ENCODE measurements at places on chromosomes 7 and 10.

GRCh38 chr7:151585744-151586393 lies 66.2 kb upstream of the RHEB start:
- no peak for DNase-seq

DNA sequence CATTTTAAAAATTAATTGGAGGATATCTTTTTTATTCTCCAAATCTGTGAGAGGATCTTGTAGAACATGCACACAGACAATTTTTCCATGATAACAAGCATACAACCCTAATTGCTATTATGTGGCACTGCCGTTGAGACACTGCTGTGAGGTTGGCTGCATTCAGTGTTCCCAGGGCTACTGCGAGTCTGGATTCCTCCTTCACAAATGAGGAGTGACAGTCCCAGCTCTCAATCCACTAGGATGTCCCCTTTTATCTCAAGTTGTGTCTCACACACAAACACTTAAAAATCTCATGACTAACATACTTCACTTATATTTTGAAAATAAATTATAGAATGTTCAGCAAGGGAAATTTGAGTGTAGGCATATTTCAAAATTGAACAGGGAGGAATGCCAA lies 14.1 kb downstream of the NEUROD6 start:
- no peak for DNase-seq

GRCh38 chr10:100327007-100327717 lies 2.9 kb downstream of the PKD2L1 start:
- DNase-seq, result no peak

GRCh38 chr7:2526659-2527504 lies 7.3 kb downstream of the LFNG start:
- DNase-seq, result no peak

DNA sequence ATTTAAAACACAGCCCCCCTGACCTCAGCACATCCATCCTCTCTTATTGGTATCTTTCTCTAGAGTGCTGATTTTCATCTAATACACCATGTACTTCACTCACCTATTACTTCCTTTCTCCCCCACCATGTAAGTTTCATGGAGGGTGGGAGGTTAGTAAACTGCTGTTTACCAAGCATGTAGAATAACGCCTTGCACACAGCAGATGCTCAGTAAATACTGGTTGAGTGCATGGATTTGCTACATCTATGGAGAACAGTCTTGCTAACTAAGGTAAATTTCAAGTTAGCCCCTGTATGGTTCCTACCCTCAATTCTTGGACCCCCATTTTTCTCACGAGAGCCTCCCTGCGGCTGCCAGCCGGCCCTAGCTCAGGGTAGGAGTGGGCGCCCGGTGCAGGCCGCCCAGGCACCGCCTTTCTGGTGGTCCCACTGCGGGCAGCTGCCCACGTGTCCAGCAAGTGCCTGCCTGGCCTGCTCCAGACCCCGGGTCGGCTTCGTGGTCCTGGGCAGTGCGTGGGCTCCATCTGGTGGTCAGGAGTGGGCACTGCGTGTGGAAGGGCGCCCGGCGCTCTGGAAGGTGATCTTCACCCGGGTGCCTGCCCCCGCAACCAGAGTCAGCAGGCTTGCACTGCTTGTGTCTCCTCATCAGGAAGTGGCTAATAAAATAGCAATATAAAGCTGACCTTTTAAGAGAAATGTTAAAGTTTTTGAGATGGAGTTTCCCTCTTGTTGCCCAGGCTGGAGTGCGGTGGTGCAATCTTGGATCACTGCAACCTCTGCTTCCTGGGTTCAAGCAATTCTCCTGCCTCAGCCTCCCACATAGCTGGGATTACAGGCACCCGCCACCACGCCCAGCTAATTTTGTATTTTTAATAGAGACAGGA lies 63.4 kb upstream of the DNAJB6 start:
- DNase-seq, result peak; percentile 80

All from fibroblast of villous mesenchyme (primary cell).